ENCODE measurements at places on chromosomes 5 and 9.

DNA sequence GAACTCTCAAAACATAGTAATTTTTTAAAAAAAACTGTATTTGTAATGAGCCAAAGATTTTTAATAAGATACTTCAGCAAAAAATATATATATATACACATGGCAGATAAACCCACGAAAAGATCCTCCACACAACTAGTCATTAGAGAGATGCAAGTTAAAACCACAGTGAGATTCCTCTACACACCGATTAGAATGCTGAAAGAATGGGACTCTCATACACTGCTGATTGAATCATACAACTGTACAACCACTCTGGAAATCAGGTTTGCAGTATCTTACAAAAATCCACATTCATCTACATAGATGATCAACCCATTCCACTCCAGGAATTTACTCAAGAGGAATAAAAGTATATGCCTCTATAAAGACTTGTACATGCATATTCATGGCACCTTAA, 43.7 kb downstream of the RASEF start:
- no peak for DNase-seq

- no peak for DNase-seq
Measured at GRCh38 chr5:87541676-87542075, 128.9 kb upstream of the CCNH start.

GRCh38 chr5:74935752-74936091, 69.5 kb upstream of the FAM169A start:
- DNase-seq = no peak

DNA sequence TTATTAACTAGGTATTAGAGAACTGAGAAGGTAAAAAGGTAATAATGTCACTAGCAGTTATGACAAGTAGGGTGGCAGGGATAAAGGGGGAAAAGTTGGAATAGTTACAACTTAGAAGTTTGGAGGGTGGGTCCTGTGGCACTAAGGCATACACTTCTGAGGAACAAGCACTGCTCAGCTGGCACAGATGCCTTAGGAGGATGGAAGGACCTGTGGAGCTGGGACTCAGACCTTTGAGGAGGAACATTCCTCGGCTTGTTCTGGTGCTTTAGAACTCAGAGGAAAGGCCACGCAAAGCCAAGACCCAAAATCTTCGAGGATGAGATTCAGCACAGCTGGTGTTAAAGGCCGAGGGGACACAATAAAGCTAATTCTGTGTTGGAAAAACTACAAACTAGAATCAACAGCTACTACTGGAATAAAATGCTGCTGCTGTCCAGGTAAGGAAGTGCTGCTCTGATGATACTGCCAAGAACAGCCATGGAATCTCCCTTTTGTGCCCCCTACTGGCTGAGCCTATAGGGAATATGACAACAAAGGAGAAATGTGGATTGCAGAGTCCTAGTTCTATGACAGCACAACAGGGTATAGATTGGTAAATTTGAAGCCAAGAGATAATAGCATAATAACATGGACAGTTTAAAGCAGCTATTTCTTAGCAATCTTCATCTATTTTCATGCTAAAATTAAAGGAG, 126.7 kb downstream of the SLC25A46 start:
- DNase-seq = no peak

- no peak for DNase-seq
Measured at GRCh38 chr9:107983181-107983603, 493.6 kb upstream of the KLF4 start.

GRCh38 chr5:7705261-7705660, 145.7 kb downstream of the CFAP90 start:
- DNase-seq = no peak

DNA sequence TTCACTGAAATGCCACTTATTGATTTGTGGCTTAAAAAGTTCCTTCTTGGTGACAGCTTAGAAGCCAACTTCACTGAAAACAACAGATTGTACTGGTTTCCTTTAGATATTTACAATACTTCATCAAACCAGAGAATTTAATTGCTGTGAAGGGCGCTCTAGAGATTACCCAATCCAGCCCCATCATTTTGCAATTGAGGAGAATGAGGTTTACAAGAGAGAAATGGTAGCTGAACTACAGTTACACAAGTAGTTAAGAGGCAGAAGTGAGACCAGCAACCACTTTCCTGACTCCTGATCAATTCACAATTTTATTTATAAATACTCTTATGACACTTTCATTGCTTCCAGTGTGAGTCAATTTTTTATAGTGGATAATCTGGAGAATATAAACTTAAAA, 103.5 kb upstream of the APC start:
- DNase-seq = no peak

DNA sequence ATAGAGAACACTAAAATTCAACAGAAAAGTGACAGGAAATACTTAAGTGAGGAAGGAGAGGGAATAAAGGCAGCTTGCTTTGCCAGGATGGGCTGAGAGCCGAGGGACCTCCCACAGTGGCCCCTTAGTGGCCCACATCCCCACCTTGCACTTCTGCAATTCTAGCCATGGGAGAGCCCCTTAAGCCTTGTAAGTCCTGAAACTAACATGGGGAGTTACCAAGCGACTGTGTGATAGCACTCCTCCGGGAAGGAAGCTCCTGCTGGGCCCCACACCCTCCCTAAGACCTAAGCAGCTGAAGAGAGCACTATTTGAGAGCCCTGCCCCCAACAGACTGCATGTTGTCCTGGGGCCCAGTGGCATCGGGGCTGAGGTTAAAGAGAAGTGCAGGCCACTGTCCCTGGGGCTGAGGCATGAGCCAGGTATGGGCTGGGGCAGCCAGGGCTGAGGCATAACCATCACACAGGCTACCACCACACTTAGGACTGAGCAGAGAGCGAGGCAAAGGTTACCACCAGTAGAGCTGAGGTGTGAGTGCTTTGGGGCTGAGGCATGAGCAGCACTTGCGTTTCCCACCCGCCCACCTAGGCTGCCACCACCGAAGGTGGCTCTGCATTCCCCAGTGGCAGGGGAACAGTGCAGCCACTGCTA, 301.8 kb upstream of the TRPC7 start:
- DNase-seq = no peak

GRCh38 chr5:143495821-143496275, 92.4 kb upstream of the NR3C1 start:
- DNase-seq = no peak

- DNase-seq = no peak
Measured at GRCh38 chr5:83524991-83525390, 53.4 kb downstream of the VCAN start.

- no peak for DNase-seq
Measured at GRCh38 chr5:33153831-33154230, 286.9 kb upstream of the TARS1 start.

GRCh38 chr9:127197861-127198430, 66.6 kb upstream of the GARNL3 start:
- DNase-seq = no peak

- no peak for DNase-seq
Measured at GRCh38 chr5:164799391-164799790, 1294.0 kb downstream of the MAT2B start.

DNA sequence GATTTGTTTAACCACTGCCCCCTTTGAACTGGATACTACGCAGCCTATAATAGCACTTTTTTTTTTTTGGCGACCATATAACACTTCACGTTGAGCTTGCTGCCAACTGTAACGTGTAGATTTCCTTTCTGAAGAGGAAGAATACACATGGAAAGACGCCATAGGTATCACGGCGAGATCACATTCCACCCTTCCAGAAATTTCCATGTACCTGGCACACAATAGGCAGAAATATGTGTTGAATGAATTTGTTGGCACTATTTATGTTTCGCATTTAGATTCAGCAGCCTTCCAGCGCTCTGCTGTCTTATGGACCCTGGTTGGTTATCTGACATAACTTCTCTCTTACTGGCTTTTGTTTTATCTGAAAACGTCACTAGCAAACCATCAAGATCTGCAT, 250.3 kb downstream of the SLIT3 start:
- DNase-seq = no peak

- no peak for DNase-seq
Measured at GRCh38 chr9:126790561-126790960, 14.3 kb upstream of the ZBTB43 start.

GRCh38 chr9:3205421-3206095, 320.2 kb downstream of the RFX3 start:
- DNase-seq = no peak

DNA sequence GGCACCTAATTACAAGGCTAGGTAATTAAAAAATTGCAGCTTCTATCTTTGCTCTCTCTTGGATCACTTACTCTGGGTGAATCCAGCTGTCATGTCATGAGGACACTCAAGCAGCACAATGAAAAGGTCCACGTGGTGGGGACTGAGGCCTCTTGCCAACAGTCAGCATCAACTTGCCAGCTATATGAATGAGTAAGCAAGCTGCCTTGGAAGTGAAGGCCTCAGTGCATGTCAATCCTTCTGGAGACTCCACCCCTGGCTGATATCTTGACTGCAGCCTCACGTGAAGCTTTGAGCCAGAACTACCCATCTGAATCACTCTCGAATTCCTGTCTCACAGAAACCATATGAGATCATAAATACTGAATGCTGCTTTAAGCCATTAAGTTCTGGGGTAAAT, 140.5 kb downstream of the SNX18 start:
- no peak for DNase-seq

- no peak for DNase-seq
Measured at GRCh38 chr9:125233678-125234077, 7.5 kb downstream of the HSPA5 start.

- DNase-seq = no peak
Measured at GRCh38 chr5:95962785-95963184, 1.1 kb upstream of the ELL2 start.

DNA sequence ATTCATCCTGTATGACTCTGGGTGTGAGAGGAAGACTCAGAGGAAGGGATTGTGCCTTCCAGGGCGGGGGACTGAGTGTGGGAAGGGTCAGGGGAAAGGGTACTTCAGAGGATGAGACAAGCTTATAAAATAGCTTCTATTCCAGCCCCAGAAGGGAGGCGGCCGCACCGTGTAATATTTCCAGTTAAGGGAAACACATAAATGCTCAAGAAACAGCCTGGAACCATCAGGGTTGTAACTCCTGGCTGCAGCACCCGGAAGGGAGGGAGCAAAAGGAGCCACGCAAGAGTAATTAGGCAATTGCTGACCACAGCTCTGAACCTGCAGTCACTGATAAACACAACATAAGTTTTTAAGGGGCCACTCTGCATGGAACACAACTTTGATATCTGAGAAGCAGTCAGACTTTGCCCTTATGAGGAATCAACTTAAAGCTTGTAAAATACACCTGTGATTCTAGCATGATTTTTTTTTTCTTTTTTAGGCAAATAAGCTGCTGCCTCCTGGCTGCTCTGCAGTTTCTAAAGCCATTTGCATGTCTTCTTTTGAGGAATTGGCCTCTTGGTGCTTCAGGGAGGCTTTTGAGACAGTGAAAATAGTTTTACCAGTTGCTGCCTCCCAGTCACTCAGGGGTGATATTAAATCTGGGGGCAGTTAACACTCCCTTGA, 382.7 kb downstream of the ENC1 start:
- no peak for DNase-seq

- no peak for DNase-seq
Measured at GRCh38 chr5:2866662-2867372, 115.3 kb upstream of the IRX2 start.

DNA sequence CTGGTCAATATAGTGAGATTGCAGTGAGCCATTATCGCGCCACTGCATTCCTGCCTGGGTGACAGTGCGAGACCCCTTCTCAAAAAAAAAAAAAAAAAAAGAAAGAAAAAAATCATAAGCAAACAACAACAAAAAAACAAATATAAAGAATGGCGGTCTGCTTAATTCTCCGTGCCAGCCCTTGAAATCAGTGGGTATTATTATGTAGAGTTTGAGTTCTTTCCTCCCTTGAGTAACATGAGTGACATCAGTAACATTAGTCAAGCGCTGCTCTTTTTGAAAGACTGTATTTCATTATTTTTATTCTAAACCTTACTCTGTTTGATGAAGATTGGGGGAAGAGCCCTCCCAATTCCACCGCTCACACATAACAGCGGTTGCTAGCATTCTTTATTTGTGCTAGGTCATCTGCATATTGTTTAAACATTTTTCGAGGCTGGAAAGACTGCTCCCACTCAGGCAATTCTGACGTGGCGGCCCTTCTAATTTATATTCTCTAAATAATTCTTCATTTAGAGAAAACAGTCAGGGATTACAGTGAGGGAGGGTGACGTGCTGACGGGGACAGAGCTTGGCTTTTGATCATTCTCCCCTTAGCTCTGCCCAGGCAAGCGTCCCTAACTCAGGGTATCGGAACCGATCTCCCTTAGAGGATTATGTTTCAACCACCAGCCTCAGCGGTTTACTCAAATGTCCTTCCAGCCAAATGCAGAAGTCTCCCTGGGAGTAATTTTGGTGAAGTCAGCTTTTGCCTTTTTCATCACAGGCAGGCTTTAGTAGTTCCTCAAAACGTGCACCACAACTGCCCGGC, 860 bp upstream of the MARCHF6 start:
- no peak for DNase-seq

DNA sequence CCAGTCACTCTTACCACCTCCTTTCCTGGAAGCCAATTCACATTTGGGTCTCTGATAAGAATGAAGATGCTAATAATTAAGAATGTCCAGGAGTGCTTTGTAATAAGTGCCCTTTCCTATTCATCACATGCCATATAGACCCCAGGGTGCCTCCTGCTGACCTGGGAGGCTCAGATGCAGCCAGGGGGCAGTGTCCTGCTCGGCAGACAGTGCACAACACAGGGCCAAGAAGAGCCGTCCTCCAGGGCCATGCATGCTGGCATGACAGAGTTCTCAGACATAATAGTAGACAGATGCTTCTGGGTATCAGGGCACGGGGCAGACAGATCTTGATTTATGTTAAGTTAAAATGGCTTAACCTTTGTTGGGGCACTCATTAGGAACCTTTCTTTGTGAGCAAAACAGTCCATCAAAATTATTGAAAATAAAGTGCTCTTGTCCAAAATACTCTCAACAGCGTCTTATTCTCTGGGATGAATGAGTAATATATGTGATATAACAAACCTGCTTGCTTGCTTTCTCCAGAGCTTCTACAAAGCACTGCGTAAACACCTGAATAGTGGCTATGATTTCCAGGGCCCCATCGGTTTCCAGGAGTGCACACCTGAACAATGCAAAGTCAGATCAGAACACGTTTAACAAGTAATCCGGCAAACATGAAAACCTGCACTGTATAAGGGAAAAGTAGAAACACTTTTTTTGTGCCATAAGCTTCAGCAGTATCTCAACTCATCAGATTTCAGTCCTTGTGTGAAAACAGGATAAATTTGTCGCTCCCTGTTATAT, 192.7 kb downstream of the FANCC start:
- no peak for DNase-seq

- DNase-seq = no peak
Measured at GRCh38 chr5:130335117-130335516, 430.9 kb downstream of the CHSY3 start.

DNA sequence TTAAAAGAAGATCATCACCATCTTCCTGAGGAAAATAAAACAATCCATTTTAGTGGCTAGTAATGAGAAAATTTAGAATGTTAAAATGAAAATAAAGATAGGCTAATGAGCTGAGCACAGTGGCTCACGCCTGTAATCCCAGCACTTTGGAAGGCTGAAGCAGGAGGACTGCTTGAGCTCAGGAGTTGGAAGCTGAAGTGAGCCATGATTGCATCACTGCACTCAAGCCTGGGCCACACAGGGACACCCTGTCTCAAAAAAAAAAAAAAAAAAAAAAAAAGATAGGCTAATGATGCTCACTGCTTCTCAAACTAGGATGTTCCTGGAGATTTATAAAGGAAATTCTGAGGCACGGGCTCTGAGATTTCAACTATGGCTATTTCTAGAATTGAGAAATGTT, 50.3 kb downstream of the CPLANE1 start:
- DNase-seq = no peak

Measured in head of caudate nucleus (tissue), 42 donors.